A172 (cell line): ENCODE measurements at places on chromosomes 13 and 19. TPM values are rescaled to one million over a fixed set of nuclear protein-coding genes. Genes with fewer than 3 reads are reported as not detected.

CEACAM4 gene
- total RNA-seq = not detected in 2 replicates

TBXA2R gene
- 3.4 and 7.4 TPM in 2 replicates for total RNA-seq

DNA sequence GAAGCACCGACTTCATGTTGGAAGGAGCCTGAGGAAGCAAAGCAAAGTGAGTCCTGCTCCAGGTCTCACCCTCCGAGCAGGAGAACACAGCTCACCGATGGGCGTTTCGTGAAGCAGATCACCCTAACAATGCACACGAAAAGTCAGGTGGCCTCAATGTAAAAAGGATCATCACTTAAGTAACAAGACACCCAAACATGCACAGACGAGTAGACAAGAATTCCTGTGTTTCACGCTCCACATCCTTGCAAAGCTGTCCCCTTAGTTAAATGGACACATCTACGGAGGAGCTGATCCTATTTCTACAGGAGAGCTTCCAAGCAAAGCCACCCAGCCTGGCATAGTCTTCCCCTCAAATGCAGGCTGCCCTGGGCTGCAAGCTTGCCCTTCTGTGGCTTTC is 66.2 kb downstream of the SLC15A1 start:
- no peak for DNase-seq

- no peak for DNase-seq
Observed at GRCh38 chr13:89270736-89271135, 1599.6 kb downstream of the SLITRK5 start.

GRCh38 chr13:51678420-51678819 is 94.2 kb downstream of the WDFY2 start:
- no peak for DNase-seq

DNA sequence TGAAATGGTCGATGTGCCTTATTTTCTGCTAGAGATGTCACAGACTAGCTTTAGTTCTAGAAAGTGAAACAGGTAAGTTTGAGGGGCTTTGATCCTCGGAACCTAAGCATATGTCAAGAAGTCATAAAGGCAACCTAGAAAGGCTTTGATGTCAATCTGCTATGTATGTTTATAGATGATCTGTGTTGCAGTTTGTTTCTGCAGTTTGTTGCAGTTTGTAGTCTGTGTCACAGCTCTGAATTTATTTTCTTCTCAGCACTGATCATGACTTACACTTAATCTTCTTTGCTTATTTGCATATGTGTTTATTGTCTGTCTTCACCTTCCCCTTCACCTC is 5.9 kb downstream of the LSM14A start:
- DNase-seq = no peak

- DNase-seq = no peak
Observed at GRCh38 chr19:29943615-29944014, 1.6 kb downstream of the URI1 start.

DNA sequence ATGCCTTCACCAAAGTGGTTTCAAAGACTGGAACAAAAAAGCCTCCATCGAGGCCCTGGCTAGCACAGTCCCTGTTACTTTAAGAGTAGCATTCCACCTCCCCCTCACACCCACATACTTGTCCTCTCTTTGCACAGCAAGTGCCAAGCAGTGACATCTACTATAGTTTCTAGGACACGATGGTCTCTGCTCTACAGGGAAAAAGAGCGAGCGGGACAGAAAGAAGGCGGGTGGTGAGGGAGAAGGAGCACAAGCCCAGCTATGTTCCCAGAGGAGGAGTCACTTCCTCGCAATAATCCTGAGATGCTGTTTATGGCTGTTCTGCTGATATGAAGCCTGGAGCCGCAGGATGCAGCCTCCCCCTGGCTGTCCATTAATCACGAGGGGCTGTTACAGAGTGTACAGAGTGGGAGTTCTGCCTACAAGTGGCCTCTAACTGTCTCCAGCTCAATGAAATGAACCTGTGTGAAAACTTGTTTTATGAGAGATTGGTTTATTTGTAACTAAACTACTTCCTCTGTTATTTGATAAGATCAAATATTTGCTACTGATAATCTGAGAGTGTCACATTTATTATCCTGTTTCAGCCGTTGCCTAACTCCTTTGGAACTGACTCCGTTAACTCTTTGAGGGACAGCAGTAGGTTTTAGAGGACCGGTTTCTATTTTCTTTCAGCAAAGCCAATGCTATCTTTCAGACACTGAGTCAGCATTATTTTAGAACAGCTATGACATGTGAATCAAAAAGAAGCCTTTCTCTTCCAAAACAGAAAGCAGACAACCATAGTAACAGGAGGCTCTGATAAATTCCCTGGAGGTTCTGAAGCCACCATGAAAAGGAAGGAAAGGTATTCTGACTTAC is 208.0 kb downstream of the SPRY2 start:
- DNase-seq = peak; percentile 52

ZNF791 gene
- 10.5 and 29.2 TPM in 2 replicates for total RNA-seq

DNA sequence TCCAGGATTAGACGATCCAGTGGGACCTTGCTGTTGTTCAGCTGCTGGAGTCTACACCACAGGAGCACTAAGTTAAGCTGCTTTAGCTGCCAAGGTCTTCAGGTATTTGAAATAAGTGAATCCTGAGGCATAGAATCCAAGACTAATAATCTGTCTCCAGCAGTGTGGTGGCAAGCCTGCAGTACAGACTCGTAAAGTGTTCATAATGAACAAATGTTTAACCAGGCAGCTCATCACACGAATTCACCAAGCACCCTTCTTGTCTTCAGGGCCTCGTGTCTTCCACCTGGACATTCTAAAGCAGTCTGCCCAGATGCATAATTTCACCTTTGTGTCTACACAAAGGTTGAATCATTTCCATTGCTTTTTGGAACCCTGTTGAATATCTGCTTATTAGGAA is 5.3 kb downstream of the ATP11A start:
- DNase-seq = no peak

- DNase-seq = no peak
Observed at GRCh38 chr19:23981863-23982262, 67.2 kb downstream of the ZNF726 start.

- DNase-seq = no peak
Observed at GRCh38 chr19:22620401-22620800, 13.7 kb upstream of the ZNF492 start.

DNA sequence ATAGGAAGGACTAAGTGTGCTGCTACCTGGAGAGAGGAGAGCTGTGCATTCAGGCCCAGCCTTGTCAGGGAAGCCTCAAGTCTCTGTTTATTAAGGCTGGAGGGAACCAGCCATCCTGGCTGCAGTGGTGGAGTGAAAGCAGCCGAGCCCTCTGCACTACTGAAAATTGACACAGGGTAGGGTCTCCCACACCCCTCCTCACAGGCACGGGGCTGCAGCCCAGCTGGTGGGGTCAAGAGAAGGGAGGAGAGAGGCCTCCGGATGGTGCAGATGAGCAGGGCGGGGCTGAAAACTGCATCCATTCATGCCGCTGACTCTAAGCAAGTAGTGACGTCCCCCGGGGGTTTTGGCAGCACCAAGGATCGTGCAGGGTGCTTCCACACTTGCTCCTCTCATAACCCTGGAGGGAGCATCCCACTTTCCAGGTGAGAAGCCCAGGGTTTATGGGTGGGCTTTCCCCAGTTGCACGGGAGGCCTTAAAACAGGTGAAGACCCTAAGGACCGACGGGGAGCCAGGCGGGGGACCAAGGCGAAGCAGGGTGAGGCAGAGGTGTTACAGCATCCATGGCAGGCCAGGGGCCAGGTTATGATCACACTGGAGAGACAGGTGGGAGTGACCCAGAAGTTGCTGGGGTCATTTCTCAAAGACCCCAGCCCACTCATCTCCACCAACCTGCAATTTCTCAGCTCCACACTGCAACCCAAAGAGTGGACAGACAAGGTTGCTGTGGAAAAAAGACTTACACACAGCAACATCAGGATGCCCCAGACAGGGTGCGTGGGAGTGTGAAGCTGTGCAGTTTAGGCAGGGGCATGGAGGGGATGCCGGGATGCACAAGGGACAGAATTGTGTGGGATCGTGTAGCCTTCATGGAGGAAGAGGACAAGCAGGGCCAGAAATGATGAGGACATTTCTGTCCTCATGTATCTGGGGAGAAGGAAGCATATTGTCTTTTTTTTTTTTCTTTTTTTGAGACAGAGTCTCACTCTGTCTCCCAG is 36.8 kb downstream of the VSTM2B start:
- no peak for DNase-seq

- DNase-seq = peak; percentile 17
Observed at GRCh38 chr19:16542910-16543472, 754 bp upstream of the CHERP start.

- DNase-seq = peak; percentile 42
Observed at GRCh38 chr13:45807520-45808099, 43.9 kb downstream of the SIAH3 start.

- no peak for DNase-seq
Observed at GRCh38 chr19:38386971-38387549, 774 bp downstream of the GGN start.

C5AR1 gene
- not detected in 2 replicates for total RNA-seq

BRME1 gene
- total RNA-seq = 0.48 and 3.0 TPM in 2 replicates

- DNase-seq = no peak
Observed at GRCh38 chr13:24090049-24090448, 70.5 kb upstream of the SPATA13 start.

- no peak for DNase-seq
Observed at GRCh38 chr19:6721138-6721474, 656 bp upstream of the C3 start.

ZSWIM9 gene
- total RNA-seq = 0.03 and 0.50 TPM in 2 replicates

DNA sequence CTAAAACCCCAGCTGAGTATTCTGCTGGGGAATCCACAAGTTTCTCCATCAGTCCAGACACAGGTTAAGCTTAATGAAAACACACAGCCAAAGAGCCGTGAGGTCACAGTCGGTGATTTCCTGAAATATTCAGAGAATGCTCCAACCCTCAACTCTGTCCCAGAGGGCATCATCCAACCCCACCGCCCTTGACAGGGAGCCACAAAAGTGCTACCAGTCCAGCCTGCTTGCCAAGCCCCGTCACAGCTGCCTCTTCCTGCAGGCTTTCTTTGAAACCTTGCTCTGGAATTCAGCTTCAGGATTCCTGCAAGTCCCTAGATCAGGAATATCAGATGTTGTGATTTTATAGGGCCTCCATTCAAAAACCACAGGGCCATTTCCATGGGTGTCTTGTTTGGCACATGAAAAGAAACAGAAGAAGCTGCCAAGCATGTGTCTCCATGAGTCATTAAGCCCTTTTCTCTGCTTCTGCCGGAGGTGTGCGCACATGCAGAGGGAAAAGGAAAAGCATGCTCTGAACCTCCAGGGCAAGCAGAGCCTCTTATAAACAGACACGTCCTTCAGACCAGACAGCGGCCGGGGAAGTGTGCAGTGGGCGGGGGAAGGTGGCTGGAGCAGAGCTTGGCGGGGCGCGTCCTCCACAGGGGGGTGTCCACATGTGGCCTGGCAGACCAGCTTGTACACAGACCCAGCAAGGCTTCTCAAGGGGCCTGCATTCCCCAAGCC is 164.7 kb downstream of the KATNAL1 start:
- DNase-seq = peak; percentile 98

DNA sequence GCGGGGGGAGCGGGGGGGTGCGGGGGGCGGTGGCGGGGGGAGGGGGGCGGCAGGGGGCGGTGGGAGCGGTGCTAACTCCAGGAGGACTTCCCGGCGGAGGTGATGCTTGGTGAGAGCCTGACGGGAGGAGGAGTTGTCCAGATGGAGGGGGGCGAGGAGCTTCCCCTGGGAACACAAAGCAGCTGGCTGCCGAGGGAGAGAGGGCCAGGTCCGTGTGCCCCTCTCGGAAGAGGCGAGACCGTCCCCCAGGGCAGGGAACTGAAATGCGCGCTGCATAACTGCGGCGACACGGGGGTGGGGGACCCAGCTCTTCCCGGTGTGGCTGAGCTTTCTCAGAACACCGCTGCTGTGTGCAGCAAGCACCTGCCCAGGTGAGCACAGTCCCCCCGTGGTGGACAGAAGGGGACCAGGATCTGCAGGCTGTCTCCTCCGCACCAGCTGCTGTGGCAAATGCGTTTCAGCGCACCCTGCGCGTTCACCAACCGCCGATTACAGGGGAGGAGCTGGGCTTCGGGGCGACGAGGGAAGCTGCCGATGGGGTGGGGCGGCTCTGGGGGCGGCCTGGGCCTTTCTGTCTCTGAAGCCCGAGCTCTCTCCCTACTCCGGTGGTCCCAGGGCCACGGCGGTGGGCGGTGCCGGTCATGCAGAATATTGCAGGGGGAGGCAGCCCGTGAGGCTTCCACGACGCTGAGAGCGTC is 54.7 kb upstream of the F7 start:
- no peak for DNase-seq

DNA sequence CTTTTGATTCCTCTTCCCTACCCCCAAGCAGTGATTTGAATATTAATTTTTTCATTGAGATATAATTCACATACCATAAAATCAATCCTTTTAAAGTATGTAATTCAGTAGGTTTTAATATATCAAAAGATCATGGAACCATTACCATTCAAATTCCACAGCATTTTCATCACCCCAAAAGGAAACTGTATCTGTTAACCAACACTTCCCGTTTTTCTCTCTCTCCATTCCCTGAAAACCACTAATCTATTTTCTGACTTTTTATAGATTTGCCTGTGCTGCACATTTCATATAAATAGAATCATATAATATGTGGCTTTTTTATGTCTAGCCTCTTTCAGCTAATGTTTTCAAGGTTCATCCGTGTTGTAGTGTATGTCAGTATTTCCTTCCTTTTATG is 107.1 kb downstream of the PAN3 start:
- DNase-seq = no peak

- no peak for DNase-seq
Observed at GRCh38 chr19:15028490-15028889, 20.8 kb upstream of the CASP14 start.

- DNase-seq = no peak
Observed at GRCh38 chr13:23430664-23431063, 2.8 kb downstream of the SACS start.

GRCh38 chr13:21012841-21013681 is 48.3 kb downstream of the LATS2 start:
- DNase-seq = no peak

C19orf33 gene
- 220 and 316 TPM in 2 replicates for total RNA-seq

DNA sequence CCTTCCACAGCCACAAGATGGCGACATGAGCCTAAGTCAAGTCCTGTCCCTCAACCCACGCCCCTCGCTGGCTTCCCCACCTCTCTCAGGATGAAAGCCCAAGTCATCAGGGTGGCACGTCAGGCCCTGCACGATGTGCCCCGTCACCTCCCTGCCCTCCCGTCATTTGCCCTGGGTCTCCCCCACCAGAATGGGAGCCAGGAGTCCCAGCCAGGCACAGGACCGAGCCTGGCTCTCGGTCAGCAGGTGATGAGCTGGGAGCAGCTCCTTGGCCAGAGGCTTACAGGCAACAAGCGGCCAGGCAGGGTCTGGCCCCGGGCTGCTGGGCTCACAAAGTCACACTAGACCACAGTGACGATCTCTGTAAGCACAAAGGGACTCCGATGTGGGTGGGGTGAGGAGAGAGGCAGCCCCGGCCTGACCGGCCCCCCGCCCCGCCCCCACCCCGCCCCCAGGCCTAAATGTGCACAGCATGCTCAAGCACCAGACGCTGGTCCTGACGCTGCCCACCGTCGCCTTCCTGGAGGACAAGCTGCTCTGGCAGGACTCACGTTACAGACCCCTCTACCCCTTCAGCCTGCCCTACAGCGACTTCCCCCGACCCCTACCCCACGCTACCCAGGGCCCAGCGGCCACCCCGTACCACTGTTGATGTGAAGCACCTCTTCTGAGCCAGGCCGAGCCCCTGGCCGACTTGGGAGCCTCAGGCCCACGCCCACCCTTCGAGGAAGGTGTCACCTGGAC is 7.3 kb downstream of the MRPL4 start:
- peak; percentile 79 for DNase-seq

ZNF180 gene
- 12.3 and 15.6 TPM in 2 replicates for total RNA-seq

GRCh38 chr13:41722684-41723535 is 238.0 kb downstream of the VWA8 start:
- no peak for DNase-seq
